ENCODE measurements at places on chromosomes 1 and 21. TPM values are rescaled to one million over a fixed set of nuclear protein-coding genes. Genes with fewer than 3 reads are reported as not detected.

DNA sequence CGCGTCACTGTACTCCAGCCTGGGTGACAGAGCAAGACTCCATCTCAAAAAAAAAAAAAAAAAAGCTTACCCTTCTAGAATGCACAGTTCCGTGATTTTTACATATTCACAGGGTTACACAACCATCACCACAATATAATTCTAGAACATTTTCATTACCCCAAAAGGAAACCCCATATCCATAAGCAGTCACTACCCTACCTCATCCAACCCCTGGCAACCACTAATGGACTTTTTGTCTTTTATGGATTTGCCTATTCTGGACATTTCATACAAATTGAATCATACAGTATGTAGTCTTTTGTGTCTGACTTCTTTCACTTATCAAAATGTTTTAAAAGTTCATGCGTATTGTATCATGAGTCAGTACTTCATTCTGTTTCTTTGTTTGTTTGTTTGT, 22.8 kb downstream of the SYF2 start:
- no peak for DNase-seq

DNA sequence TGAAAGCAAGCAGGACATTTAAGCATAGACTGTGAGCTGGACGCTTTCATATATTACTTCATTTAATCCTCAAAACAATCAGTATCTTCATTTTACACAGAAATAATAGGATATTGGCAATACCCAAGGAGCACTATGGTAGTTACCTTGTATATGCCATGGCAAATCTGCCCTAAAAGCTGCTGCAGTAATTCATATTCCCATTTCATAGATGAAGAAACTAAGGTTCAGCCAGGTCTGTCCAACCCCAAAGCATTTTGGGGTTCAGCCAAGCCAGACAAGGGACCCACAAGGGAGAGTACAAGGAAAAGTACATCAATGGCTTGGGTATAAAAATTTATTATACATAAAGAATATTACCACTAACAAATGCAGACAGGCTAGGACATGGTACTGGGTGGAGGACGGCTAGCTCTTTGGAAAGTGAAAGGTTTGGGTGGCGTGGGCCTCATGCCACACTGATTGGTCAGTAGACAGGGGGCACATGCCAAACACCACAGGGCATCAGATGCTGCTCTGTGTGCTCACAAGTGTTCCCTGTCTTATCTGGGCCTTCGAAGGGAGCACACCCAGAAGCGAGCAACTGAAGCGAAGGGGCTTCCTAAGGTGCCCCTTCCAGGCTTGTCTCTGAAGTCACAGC, 23.9 kb upstream of the PTAFR start:
- DNase-seq = no peak

DNA sequence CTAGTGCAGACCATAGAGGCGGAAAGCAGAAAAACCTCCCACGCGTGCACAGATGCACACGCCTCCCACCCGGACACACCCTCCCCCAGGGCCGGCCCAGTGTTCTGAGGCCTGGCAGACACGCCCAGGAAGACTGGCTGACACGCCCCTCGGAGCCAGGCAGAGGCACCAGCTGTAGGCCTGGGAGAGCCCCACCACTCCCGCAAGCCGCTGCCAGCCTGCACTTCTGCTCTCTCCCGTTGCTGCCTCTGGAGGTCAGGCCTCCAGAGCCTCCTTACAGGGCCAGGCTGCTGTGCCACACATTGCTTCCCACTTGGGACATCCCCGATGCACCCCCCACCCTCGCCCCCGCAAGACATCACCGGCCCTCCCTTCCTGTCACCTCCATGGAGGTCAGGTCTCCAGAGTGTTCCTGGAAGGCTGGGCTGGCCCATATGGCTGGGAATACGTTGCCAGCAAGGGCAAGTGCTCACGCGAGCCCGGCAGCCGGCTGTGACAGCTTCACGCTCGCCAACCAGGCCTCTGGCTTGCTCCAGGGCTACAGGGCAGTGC, 40.4 kb downstream of the CASZ1 start:
- DNase-seq = peak; percentile 71

- DNase-seq = no peak
These were observed 19.0 kb downstream of the GNG12 start for GRCh38 chr1:67814121-67814772.

DNA sequence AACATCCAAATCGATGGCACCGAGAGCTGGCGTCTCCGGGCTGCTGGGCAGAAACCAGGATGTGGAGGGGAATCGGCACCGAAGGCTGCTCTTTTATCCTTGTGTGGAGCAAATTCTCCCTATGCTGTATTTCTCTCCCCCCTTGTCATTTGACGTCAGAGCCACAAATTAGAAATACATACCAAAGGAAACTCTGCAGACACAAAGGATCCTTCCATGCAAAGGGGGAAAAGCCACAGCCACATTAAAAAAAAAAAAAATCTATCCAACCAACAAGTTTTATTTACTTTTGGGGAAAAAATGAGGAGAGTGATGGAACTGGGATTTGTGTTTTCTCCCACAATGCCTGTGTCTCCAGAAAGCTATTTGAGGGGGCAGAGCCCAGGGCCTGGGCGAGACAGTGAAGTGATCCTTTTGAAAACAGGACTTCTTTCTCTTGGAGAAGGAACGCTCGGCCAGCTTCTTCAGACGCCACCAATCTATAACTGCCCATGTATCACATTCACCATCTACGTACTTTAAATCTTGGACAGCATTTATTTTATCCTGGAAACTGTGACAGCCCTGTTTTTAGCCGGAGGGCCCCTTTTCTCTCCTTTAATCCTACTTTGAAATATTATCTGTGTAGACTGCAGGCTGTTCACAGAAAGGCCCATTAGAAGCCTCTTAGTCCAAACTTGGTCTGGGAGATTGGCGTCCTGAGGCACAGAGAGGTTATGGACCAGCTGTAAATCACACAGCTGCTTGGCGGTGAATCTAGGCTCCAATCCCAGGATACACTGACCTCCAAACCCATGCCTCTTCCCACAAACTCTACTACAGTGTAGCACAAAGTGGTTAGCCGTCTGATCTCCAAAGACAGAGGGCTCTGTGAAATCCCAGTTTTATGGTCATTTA, 4.5 kb downstream of the KANK4 start:
- no peak for DNase-seq

DNA sequence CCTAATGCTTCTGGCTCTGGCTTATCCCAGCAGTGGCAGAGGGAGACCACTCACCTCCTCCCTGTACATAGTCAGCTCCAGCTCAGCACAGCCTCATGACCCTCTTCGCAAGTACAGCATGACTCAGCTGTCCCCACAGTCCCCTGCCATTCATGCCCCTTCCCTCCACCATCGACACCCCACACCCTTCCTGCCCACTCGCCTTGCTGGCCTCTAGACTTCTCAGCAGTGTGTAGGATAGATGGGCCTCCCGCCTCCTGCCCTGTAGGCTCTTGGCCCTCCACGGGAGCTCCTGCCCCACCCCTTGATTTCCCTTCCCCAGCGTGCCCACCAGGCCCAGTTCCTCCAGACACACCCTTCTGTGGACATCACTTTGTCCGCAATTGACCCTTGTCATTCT, 9.8 kb downstream of the NPR1 start:
- no peak for DNase-seq

GRCh38 chr1:89598450-89599331, 34.2 kb upstream of the LRRC8C start:
- no peak for DNase-seq

DNA sequence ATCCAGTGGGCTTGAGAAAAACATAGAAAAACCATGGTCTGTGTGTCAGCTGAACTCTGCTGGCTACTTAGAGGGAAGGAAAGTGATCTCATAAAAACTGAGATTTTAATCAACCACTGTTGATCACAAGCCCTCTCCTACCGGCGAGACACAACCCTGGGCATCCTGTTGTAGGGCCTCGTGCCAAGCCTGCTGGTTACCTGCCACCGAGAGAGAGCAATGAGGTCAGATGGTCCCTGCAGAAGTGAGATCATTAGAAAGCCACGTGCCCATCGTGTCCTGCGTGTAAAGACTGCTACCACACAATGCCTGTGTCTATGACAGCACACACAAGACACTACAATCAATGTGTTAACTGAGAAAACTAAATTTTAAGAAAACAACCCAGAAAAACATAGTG, 41.7 kb upstream of the GPR153 start:
- DNase-seq = no peak

DNA sequence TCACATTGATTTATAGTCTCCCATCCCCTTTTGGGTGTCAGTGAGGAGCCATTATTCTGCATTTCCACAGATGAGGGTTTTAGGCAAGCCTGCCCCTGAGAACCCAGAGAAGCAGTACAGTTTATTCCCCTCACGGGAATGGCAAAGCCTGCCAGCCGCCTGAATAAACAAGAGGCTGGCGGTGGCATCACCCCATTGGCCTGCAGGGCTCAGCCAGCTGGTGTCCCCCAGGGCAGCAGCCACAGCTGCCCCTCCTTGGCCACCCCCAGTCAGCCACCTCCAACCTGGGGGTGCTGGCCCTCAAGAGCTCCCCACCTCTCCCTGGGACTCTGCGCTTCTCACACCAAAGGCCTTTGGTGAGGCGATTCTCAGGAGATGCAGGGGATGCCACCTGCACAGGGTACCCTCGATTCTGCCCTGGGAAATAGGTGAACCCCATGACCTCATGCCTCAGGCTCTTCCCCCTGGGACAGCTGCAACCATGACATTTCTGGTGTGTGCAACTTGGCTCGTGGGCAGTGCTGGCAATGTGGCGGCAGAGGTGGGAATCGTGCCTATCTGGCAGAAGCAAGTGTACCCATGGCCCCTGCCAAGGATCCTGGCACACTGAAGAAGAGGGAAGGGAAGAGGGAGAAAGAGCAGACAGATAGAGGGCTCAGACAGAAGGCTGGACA, 14.0 kb downstream of the OLFML2B start:
- peak; percentile 41 for DNase-seq

GRCh38 chr1:155776414-155776813, 80.6 kb downstream of the GON4L start:
- peak; percentile 11 for DNase-seq

- DNase-seq = no peak
These were observed 5.4 kb downstream of the JUN start for GRCh38 chr1:58778385-58779000.

- DNase-seq = no peak
These were observed 67.4 kb upstream of the STUM start for GRCh38 chr1:226481133-226481532.

DNA sequence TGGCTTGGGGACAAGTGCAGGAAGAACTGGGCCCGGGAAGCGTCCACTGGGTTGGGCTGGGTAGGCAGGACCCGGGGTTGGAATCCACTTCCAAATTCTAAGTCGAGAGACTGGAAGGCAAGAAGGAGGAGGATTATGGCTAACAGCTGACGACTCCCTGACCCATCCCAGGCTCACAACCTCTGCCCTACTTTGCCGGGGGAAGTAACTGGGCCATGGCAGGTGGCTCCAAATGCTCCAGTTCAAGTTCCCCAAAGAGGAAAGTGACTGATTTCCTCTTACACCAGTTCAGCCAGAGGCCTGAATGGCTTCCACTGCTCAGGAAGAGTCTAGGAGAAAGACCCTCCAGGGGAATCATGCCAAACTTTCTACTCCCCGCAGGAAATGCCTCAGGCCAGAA, 11.4 kb downstream of the EMC1 start:
- DNase-seq = no peak

DNA sequence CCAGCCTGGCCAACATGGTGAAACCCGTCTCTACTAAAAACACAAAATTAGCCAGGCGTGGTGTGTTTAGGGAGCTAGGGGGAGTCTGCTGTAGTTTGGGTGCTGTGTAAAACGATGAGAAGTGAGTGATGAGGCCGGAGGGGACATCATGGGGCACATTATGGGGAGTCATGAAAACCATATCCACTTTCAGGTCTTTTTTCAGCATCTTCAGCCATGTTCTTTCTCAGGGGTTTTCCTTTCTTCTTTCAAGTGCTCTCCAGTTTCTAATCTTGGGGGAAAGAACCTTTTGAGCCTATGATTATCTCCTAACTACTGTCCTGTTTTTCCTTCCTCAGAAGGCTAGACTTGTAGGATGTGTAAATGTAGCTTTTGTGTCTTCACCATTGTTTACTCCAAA, 14.4 kb downstream of the KDM4A start:
- DNase-seq = no peak

GRCh38 chr21:18705971-18706370, 302.4 kb upstream of the TMPRSS15 start:
- no peak for DNase-seq

DNA sequence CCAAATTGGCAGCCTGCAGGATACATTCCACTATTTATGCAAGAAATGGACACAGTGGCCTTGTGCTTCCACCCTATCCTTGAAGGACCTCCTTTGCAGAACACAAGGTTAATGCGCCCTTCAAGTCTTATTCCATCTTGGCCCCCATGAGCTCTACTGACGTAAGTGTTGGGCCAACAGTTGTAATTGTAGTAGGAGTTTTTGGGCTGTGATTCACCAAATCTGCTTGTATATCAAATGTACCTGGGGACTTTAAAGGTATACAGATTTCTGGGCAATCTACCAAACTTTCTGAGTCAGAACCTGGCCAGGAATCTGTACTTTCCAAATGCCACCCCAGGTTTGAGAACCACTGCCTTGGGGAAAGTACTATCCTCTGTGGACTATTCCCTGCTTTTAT, 100.9 kb upstream of the MARK1 start:
- no peak for DNase-seq

- DNase-seq = no peak
These were observed 45.3 kb downstream of the PALMD start for GRCh38 chr1:99691175-99691574.

Gene BSND
- not detected for total RNA-seq

Gene CFH
- 23.5 TPM for total RNA-seq

Gene MTHFR
- total RNA-seq = 62.3 TPM

Gene CD1D
- total RNA-seq = 1.3 TPM

Gene PLEKHN1
- total RNA-seq = not detected

Gene OR10J1
- not detected for total RNA-seq

Measured in heart right ventricle (tissue), 16 donors.